ENCODE measurements at places on chromosomes 2 and 18. TPM values are rescaled to one million over a fixed set of nuclear protein-coding genes. Genes with fewer than 3 reads are reported as not detected.

DNA sequence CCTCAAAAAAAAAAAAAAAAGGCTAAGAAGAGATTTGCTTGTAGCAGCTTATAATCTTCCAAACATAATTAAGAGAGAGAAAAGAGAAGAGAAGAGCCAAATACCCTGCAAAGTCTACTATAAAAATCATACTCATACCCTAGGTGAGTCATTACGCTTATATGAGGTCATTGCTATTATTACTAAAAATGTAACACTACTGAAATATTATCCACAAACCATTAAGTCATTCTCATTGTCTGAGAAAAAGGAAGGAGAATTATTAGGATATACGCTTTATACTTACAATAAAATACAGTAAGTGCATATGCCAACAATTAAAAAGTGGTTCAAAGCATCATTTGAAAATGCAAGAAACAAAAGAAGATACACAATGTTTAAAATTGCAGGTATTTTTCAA is 66.5 kb downstream of the COLEC12 start:
- DNase-seq: no peak

- DNase-seq: no peak
Measured at GRCh38 chr2:208618220-208618619, 211.6 kb downstream of the PTH2R start.

DNA sequence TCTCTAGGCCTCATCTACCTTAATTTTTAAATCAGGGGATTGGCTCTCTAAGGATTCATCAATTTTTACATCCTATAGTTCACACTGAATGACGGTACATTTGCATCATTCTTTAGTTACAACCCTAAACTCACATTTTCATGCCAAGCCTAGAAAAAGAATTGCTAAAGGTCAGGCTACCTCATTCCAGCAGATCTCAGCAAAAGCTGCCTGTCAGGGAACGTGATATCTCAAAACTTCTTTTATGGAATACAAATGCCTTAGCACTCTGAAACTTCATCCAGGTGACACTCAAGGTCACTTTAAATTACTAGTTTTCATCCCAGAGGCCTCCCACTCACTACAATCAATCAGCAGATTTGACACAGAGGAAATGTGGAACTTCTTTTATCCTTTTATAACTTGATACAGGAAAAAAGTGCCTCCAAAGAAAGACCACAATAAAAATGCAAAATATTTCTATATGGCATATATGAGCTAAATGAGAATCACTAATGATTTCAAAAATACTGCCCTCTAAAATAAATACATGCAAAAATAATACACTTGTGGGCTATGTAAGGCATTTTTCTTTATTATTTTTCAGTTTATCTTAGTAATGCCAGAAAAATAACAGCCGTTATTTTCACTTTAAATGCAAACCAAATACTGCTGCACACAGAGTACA is 91.5 kb downstream of the ARHGEF33 start:
- DNase-seq: no peak

- DNase-seq: no peak
Measured at GRCh38 chr2:141393214-141393545, 737.6 kb downstream of the LRP1B start.

The TTN gene
- total RNA-seq: 1.7 TPM

GRCh38 chr2:178865146-178865936 is 58.1 kb upstream of the TTN start:
- peak; percentile 32 for DNase-seq

DNA sequence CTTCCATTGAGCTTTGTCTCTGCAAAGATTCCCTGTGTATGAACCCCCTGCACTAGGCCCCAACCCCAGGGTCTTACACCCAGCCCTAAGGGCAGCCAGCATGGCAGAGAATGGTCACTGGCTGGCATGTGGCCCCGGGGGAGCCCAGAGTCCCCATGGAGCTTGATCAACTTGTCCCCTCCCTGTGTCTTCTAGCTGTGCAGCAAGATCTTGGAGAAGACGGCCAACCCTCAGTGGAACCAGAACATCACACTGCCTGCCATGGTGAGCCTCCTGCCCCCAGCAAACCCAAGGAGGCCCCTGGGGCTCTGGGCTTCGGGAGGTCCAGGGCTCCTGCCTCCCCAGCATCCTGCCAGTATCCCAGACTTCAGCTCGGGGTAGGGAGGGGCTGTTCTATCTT is 81.5 kb downstream of the DYSF start:
- no peak for DNase-seq

GRCh38 chr2:232281858-232282507 is 96.6 kb upstream of the ALPP start:
- DNase-seq: no peak

DNA sequence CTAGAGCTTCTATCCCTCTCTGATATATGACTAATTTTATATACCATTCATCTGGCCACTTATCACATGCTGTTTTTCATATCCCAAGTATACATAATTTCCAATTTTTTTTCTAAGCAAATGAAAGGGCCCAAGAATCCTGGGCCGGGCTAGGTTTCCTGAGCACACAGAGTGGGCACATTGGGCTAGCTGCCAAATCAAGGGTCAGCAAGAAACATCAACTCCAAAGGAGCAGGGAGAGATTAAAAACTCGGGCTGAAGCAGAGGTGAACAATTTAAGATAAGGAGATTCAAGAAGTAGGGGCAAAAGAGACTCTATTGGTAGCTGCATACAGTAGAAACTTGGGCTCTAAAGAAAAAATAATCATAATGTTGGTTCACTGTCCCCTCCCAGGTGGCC is 39.0 kb downstream of the OLA1 start:
- DNase-seq: no peak

DNA sequence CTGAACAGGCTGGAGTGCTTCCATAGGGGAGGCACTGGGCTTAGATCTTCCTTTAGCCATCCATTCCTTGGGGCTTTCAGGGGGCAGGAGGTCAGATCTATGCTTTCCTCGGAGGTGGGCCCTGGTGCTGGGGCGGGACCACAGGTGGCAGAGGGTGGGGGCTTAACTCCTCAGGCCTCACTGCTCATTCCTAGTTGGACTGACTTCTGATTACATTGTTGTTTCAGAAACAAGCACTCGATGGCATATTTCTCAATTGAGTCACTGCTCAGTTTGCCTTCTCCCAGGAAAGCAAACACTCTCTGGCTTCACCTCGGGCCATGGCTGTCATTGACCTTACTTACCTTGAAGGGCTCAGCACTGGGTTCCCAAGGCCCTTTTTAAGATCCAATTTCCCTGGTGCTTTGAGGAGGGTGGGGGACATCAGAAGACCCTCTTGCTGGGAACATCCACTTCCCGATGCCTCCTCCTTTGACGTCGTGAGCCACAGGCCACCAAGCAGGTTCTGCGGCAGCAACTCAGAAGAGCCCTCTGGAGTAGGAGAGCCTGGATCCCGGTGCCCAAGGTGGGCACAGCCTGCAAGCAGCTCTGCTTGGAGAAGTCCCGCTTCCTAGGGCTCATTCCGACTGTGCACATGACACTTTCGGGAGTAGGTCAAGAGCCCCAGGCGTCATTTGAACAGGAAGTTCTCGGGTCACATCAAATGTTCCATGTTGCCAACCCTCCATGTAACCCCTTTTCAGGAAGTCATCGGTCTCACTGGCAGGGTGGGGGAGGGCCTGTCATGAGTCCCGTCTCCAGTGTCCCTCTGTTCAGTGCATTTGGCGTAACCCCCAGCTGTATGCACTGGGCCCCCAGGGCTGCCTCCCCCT is 40.6 kb downstream of the SDC1 start:
- no peak for DNase-seq

The CPO gene
- not detected for total RNA-seq

The LINC00305 gene
- not detected for total RNA-seq

DNA sequence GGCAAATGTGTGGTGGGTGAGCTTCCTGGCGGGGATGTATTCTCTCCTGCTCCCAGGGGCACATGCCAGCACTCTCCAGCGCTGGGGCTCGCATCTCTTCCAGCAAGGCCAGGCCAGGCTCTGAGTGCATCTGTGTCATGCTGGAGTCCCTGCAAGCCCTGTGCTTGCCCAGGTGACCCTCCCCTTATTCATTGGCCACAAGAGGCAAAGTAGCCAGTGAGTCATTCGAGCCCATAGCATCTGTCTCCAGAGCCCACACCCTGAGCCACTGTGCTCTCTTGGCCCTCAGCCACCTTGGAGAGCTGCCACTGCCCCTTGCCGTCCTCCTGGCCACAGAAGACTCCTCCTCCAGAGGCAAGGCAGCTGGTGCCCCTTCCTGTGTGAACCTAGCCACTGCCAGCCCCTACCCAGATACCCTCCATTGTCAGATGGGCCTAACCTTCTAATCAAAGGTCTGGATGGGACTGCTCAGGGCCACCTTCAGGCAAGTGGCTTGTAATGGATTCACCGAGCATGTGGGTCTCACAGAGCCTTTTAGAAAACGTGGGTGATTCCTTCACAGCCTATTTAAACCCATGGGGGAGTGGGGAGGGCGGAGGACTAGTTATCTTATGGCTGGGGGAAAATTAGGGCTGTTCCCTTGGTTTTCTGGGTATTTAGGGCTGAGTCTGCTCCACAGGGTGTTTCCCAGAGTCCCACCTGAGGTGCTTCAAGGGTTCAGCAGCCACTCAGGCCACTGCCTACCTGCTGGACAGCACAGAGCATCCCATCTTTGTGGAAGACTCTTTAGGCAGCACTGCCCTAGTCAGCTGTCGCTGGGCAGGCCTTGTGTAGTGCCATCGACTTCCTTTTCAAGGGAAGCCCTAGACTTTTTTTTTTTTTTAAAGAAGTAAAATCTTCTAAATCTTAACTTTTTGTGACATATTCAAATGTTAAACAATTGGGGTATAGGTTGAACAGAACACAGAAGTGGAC is 137.4 kb downstream of the ACOXL start:
- DNase-seq: no peak

The DNAJC10 gene
- 89.4 TPM for total RNA-seq

- DNase-seq: no peak
Measured at GRCh38 chr2:71291398-71291797, 40.2 kb upstream of the ZNF638 start.

DNA sequence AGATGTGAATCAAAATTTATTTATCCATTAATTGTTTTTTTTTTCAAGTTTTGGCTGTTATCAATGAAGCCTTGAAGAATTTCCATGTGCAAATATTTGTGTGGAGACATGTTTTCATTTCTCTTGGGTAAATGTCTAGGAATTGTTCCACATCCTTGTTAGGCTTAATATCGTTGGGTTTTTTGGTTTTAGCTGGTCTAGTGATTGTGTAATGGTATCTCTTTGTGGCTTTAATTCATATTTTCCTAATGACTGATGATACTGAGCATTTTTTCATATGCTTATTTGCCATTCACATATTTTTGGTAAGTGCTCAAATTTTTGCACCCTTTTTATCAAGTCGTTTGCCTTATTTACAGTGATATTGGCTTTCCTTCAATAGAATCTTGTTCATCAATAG is 250.3 kb upstream of the EPHA4 start:
- no peak for DNase-seq

Measured in dermis microvascular lymphatic vessel endothelial cell (primary cell).